Activated CD4-positive, alpha-beta T cell treated with anti-CD3 and anti-CD28 coated beads for 36 hours (primary cell): ENCODE measurements at places on chromosomes 12 and 14. TPM values are rescaled to one million over a fixed set of nuclear protein-coding genes. Genes with fewer than 3 reads are reported as not detected.
A peak's percentile ranks its signal among the peaks of the same experiment; 100 is the strongest.

DNA sequence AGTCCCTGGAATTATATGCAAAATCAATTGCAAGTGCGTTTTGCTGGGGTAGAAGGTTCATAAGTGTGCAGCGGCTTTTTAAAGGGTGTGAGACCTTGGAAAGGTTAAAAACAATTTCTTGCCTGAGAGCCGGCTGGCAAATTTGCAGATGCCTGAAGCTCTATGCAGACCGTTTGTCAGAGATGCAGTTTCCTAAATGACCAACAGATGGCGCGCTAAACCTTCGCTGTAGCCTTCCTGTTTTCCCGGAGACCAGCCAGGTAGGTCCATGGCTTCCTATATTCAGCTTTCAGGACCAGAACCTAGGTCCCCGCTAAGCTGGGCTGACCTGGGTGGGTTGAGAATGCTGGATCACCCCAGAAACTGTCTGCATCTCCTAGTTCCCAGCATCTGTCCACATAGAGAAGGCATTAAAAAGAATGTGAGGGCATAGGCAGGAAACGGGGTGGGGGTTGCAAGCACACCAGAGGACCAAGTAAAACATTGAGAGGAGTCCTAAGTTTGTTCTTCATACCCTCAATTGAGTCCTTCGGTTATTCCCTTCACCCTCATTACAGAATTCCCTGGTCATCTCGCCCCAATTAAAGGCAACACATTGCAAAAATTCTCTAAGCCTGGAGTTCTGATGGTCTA is 5.7 kb upstream of the NOS1 start:
- H3K36me3 ChIP-seq: no peaks in the 10 kb centered on the region
- H3K27ac ChIP-seq: no peak overlapping the region
- peak; percentile 77 for DNase-seq
- H3K4me3 ChIP-seq: no peak overlapping the region
- peaks cover 37% of the 10 kb centered on the region for H3K27me3 ChIP-seq

GRCh38 chr12:129064209-129064855 is 211.1 kb downstream of the GLT1D1 start:
- H3K27me3 ChIP-seq: no peaks in the 10 kb centered on the region
- no peaks in the 10 kb centered on the region for H3K36me3 ChIP-seq
- H3K27ac ChIP-seq: no peak overlapping the region

GRCh38 chr12:66063916-66064315 is 66.6 kb downstream of the LLPH start:
- peaks cover 12% of the 10 kb centered on the region for H3K27me3 ChIP-seq
- no peak overlapping the region for H3K27ac ChIP-seq
- no peaks in the 10 kb centered on the region for H3K36me3 ChIP-seq
- peaks cover 15% of the 10 kb centered on the region for H3K4me1 ChIP-seq
- DNase-seq: no peak

DNA sequence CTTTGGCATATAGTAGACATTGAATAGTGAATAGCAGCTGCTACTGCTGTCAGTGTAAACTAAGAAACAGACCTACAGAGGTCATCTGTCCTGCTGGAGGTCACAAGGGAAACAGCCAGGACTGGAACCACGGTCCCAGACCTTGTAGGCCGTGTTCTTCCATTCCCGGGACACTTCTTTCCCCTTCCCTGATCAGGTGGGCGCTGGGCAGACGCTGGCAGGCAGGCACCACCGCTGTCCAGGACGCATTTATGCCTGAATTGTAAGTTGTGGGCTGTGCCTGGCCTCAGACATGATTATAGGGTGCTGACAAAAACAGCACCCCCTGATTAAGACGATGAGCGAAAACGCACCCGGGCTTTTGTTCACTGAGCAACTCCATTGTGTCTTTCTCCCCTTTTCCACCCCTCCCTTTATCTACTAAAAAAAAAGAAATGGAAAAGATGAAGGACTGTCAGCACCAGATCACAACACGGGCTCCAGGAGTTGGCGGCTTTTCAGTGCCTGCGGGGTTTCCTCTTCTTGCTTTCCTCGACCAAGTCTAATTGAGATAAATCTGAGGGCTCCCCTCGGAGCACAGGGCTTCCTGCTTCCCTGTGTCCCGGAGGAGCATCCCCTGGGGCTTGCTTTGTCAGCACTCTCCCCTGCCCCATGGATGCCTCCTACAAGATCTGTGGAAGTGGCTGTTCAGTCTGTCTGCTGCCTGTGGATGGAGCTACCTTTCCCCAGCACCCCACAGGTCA is 80.6 kb downstream of the TSPAN9 start:
- H3K27me3 ChIP-seq: no peaks in the 10 kb centered on the region
- no peak overlapping the region for H3K4me3 ChIP-seq
- DNase-seq: no peak
- H3K27ac ChIP-seq: no peak overlapping the region

DNA sequence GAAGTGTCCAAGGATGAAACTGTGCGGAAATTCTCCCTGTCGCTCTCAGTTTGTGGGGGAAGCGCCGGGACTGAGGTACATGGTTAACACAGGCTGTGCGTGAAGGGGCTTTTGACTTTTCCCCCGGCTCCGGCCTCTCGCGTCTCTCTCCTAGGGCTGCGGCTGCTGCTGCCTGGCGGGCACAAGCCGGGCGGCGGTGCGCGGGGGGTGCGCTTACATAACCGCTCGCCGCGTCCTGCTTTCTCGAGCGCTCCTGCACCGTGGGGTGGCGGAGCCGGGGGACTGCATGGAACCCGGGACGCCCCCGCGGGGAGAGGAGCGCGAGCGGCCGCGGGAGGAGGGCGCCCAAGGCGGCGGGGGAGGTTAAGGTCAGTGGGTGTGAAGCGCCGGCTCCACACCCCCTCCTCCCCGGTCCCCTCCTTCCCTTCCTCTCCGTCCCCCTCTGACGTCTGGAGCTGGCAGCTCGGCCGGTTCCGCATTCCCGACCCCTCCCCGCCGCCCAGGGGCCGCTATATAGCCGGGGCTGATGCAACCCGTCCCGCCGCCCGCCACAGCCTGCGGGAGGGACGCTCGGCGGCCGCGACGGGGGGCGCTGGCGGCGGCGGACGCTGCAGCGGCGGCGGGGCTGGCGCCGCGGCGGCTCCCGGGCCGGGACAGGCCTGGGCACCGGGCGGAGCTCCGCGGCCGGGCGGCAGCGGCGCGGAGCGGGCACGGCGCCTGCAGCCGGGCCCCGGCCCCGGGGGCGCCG is at the start of gene JDP2:
JDP2 (plus strand) TSS at position 541 of the 748 bp plus-strand sequence. CDS start 9,899 bp downstream, outside the sequence.
- H3K27me3 ChIP-seq: peaks cover 14% of the 10 kb centered on the region
- H3K4me1 ChIP-seq: peaks cover 17% of the 10 kb centered on the region
- H3K36me3 ChIP-seq: no peaks in the 10 kb centered on the region
- peak within 1 kb of the TSS; percentile 66 for H3K4me3 ChIP-seq

GRCh38 chr14:74299061-74299545 is 3.6 kb downstream of the ABCD4 start:
- peak; percentile 28 for DNase-seq
- H3K27me3 ChIP-seq: no peaks in the 10 kb centered on the region
- H3K36me3 ChIP-seq: peaks cover 18% of the 10 kb centered on the region
- H3K27ac ChIP-seq: peak overlapping the region; percentile 71

DNA sequence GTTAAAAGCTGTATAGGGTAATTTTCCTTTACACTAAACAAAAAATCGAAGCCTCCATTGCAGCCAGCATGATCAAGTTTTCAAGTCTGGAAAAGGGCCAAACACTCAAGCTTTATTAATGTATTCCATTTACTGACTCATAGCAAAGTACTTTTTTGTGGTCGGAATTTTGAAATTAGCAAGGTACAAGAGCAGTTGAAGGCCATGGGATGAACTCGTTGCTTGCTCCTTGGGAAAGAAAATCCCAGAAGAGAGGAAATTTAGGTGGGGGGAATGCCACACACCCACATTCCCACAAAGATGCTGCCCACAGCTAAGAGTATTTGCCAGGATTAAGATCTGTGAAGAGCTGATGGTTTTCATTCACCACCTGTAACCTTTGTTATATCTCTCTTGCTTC is 333.7 kb downstream of the EGLN3 start:
- no peaks in the 10 kb centered on the region for H3K36me3 ChIP-seq
- H3K4me3 ChIP-seq: no peak overlapping the region
- H3K4me1 ChIP-seq: no peaks in the 10 kb centered on the region
- no peak overlapping the region for H3K27ac ChIP-seq
- DNase-seq: no peak
- H3K27me3 ChIP-seq: no peaks in the 10 kb centered on the region

- no peak overlapping the region for H3K4me3 ChIP-seq
- DNase-seq: no peak
- H3K27ac ChIP-seq: no peak overlapping the region
- H3K4me1 ChIP-seq: no peaks in the 10 kb centered on the region
- H3K27me3 ChIP-seq: no peaks in the 10 kb centered on the region
Measured at GRCh38 chr14:79764323-79764722, 447.0 kb downstream of the DIO2 start.

GRCh38 chr14:22202313-22202712 is 386.7 kb downstream of the DAD1 start:
- no peaks in the 10 kb centered on the region for H3K36me3 ChIP-seq
- peak overlapping the region; percentile 70 for H3K4me3 ChIP-seq
- DNase-seq: peak; percentile 27
- peaks cover 16% of the 10 kb centered on the region for H3K4me1 ChIP-seq
- H3K27ac ChIP-seq: peak overlapping the region; percentile 70
- no peaks in the 10 kb centered on the region for H3K27me3 ChIP-seq

DNA sequence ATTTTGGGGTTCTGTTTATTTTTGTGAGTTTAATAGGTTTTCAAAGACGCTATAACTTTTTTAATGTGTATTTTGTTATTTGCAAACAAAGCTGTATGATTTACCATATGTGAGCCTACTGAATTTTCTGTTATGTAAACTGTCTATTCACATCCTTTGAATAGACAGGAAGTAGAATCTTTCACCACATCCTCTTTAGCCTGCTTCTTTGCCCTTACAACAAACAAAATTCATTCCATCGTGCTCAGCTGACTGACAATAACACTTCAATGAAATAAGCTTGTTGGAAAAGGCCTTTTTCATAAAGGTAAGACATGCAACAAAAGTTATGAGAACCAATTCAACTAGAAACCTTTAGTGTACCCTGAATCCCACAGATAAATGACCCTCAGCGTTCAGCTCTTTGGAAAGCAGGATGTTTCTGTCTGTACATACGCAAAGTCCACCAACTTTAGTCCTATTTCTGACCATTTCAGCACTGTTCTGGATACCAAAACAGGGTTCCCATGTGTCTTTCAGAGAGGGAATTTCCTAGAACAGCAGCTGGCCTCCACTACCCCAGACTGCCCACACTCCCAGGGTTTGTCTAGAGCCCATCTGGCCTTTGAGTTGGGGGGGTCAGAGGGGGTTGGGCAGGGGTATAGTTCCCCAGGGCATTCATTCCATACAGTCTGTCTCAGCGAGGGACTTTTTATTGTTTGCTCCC is 71.3 kb downstream of the DUSP6 start:
- H3K27me3 ChIP-seq: no peaks in the 10 kb centered on the region
- peaks cover 33% of the 10 kb centered on the region for H3K4me1 ChIP-seq
- H3K36me3 ChIP-seq: peaks cover 2% of the 10 kb centered on the region
- DNase-seq: no peak
- H3K4me3 ChIP-seq: no peak overlapping the region
- H3K27ac ChIP-seq: peak overlapping the region; percentile 88

DNA sequence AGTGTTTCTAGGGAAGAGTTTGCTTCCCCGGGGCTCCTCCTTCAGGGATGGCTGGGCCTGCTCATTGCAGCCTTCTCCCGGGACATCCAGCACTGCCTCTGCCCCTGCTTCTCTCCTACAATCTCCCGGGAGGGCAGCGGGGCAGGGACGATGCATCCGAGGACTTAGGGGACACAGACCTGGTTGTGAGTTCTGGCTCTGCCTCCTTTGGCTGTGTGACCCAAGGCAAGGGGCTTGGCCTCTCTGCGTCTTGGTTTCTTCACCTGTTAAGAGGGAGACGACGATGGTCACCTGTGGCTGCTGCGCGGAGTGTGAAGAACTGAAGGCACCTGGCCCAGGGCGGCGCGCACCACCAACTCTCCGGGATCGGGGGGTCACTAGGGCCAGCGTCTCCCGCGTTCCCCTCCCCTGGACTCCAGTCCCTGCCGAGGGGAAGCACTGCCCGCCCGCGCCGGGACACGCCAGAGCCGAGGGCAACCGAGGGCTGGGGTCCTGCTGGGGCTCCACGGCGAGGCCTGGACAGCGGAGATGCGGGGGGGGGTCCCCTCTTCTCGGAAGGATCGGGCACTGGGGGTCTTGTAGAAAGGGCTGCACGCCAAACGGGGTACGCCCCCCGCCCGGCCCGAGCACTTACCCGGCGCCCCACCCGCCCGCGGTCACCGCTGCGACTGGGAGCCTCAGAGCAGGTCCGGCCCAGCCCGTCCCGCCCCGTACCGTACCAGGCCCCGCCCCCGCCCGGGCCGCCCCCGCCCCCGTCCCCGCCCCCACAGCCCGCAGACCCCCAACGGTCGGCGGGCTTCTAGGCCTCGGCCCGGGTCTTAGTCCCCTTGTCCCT is at the start of gene HVCN1:
HVCN1 (minus strand) TSS at position 670 of the 835 bp plus-strand sequence. CDS start 5,870 bp downstream, outside the sequence.
- DNase-seq: peak; percentile 37
- H3K27me3 ChIP-seq: no peaks in the 10 kb centered on the region
- peak within 1 kb of the TSS; percentile 89 for H3K27ac ChIP-seq
- peak within 1 kb of the TSS; percentile 77 for H3K4me3 ChIP-seq
- peaks cover 6% of the 10 kb centered on the region for H3K36me3 ChIP-seq

GRCh38 chr14:94612174-94612573 is at the start of gene SERPINA3:
TSS of gene SERPINA3 (plus strand) at chr14:94612391. CDS start at chr14:94614442, 2,051 bp downstream.
- no peaks in the 10 kb centered on the region for H3K4me1 ChIP-seq
- H3K36me3 ChIP-seq: no peaks in the 10 kb centered on the region
- no peak for DNase-seq
- H3K4me3 ChIP-seq: no peak within 1 kb of the TSS
- no peak within 1 kb of the TSS for H3K27ac ChIP-seq

- DNase-seq: peak; percentile 80
- peak overlapping the region; percentile 49 for H3K4me3 ChIP-seq
- H3K4me1 ChIP-seq: peaks cover 30% of the 10 kb centered on the region
- H3K27ac ChIP-seq: peak overlapping the region; percentile 96
- H3K36me3 ChIP-seq: no peaks in the 10 kb centered on the region
Measured at GRCh38 chr14:97120611-97121031, 323.4 kb downstream of the VRK1 start.

DNA sequence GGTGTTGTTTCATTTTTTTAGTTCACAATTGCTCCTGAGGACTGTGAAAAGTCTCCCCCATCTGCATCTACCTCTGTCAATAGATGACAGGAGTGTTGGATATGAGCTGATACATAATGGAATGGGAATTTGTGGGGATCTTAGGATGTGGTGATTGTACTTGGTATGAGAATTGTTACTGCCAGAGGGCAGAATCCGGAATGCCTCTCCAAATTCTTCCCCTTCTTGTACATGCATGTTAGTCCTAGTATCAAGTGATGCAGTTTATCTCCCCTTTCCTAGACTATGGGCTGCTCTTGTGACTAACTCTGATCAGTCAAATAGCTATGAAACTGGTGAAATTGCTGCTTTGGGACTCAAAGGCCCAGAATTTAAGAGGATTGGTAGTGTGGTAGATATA is 24.8 kb upstream of the NOVA1 start:
- no peaks in the 10 kb centered on the region for H3K36me3 ChIP-seq
- no peak overlapping the region for H3K27ac ChIP-seq
- H3K27me3 ChIP-seq: no peaks in the 10 kb centered on the region
- H3K4me3 ChIP-seq: no peak overlapping the region

The NEUROD4 gene
- total RNA-seq: not detected

The B4GALNT3 gene
- 3.3 TPM for total RNA-seq
